ENCODE measurements at places on chromosomes 2 and 18.

DNA sequence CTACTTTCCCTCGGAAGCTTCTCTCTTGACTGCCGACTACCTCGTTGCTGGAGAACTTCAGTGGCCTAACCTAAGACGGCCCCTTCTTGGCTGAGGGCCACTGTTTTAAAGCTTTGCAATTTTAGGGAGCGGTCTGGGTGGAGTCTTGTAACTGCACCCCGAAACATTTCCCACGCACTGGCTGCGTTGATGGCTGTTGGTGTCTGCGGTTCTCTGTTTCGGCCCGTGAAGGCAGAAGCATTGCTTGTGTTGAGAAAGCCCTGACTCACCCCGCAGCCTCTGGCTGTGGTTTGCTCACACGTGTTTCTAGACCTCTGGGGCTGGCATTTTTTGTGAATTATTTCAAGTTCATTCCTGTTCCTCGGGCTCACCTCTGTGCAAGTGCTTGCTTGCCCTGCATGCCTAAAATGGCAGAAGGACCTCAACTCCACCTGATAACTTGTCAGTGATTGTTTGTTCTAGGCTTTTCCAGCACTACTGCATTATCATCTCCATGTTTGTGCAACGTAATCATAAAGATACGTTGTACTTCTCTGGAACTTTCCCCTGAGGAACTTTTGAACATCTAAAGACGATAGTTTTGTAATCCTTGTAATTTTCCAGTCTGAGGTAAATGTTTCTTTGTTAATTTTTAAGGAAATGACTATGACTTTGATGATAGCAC lies 94.2 kb upstream of the DLX2 start:
- DNase-seq, result no peak

DNA sequence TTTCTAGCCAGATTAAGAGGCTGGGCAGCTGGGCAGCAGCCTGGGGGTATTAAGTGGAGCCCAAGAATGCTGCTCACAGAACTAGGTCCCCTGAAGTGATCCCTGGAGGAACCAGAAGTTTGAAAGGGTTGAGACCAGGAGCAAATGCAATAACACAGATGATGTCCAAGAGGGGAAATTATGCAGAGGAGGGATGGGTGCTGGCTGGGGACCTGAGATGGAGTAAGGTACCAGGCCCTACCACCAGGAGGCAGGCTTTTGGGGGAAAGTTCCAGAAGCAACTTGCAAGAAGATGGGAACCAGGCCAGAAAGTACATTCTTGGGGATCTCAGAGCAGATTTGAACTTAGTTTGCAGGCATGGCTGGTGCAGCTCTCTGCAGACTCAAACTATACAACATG lies 175.1 kb downstream of the NCK2 start:
- no peak for DNase-seq

DNA sequence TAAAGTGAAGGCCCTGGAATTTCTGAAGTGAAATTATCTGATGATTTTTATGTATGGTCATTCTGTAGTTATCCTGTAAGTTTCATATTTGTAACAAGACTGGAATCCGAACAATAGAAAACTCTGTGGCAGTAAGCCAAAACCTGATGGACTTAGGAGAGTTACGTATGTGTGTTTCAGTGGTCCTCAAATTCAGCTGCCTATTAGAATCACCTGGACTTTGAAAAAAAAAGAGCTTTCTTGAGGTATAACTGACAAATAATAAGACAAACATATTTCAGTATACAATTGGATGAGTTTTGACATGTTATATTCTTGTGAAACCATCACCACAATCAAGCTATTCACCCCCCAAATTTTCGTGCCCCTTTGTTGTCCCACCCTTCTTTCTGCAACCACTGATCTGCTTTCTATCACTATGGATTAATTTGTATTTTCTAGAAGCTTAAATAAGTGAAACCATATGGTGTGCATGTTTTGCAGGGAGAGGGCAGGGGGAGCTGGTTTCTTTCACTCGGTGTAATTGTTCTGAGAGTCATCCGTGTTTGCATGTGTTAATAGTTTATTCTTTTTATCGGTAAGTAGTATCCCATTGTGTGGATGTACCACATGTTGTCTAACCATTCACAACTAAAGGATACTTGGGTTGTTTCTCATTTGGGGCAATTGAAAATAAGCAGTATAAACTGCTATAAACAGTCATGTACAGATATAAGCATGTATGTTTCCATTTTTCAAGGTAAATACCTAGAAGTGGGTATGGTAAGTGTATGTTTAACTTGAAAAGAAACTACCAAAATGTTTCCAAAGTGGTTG lies 50.2 kb upstream of the EML4 start:
- no peak for DNase-seq

GRCh38 chr2:101778102-101778501 lies 80.6 kb downstream of the MAP4K4 start:
- DNase-seq, result no peak

GRCh38 chr18:3209859-3210569 lies 9.8 kb downstream of the MYOM1 start:
- DNase-seq, result no peak

DNA sequence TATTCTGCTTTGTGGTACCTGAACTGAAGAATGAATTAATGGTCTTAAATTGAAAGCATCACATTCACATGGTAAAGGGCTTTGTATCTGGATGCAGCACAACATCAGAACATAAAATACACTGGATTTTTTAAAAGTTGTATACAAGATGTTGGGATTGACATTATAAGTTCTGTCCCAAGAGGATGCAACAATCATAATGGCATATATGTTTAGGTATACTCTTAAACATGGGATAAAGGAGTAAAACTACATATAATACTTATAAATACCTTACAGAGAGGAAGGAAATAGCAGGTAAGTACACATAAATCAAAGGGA lies 171.9 kb downstream of the THADA start:
- no peak for DNase-seq

All from natural killer cell (primary cell).